ENCODE measurements at places on chromosomes 3 and 15.

GRCh38 chr3:73591286-73591800, 33.4 kb downstream of the PDZRN3 start:
- DNase-seq = no peak

GRCh38 chr15:45102226-45102625, 11.7 kb downstream of the DUOX2 start:
- no peak for DNase-seq

GRCh38 chr15:99999282-100000070, 266.2 kb upstream of the LYSMD4 start:
- DNase-seq = no peak

GRCh38 chr3:98553753-98554152, 22.0 kb downstream of the GPR15 start:
- DNase-seq = no peak

DNA sequence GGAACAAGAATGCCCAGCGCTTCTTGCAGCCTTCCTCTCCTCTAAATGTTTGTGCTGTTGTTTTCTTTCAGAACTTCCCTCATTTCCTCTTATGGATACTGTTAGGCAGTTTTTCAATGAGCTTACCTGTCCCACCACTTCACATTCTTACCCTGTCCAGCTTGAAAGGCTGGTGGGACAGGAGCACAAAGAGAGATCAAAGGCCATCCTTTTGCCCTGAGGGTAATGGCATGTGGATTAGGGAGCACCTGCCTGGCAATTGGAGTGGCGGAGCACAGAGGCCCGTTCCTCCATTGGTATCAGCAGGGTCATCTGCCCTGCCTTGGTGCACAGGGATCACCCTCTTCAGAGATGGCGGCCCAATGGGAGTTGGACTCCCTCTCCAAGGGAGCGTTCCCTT, 170.1 kb upstream of the UBE3A start:
- no peak for DNase-seq

DNA sequence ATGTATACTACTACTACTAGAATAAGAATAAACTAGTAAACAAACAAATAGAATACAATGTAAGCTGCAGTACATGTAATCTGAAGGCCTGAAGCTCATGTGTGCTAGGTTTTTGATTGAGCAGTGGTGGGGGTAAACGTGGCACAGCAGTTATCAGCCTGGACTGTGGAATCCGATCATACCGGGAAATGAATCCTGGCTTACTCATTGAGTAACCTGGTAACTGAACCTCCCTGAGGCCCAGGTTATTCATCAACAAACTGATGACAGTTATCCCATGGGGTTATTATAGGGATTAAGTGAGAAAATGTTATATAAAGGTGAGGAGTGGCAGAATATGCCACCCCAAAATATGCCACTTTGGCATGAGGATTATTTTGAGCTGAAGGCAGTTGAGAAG, 339.1 kb downstream of the FHIT start:
- DNase-seq = no peak

- DNase-seq = no peak
Measured at GRCh38 chr15:76105391-76105790, 45.6 kb downstream of the TMEM266 start.

GRCh38 chr3:186108106-186108940, 566 bp downstream of the ETV5 start:
- DNase-seq = peak; percentile 73

DNA sequence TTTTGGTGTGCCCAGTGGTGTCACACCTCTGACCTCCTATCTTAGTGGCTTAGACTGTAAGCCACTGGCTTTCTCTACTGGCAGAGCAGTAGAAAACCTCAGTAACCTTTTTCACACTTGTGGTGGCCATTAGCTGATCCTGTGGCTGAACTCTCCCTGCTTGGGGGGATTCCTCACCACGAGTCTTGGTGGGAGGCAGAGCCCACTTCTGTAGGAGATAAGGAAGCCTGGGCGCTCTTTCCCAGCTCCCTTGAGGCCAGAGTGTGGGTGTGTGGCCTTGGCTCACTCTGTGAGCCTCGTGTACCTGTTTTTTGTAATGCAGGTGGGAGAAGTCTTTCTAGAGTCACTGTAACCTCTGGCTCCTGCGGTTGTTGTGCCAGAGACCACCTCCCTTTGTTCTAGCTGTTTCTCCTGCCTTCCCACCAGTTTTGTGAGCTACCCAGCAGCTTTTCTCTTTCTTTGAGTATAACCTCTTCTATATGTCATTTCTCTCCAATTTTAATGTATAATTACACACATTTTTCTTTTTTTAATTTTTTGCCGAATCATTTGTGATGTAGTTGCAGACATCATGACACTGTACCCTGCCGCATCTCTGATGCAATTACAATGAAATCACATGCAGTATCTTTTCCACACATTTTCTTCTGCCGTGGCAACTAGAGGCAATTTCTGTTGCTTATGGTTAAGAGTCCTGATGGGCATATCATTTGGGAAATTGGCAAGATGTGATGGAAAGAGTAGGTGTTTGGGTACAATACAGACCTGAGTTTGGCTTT, 13.8 kb downstream of the XCR1 start:
- DNase-seq = no peak

- no peak for DNase-seq
Measured at GRCh38 chr3:181279239-181279565, 289.7 kb upstream of the DNAJC19 start.

DNA sequence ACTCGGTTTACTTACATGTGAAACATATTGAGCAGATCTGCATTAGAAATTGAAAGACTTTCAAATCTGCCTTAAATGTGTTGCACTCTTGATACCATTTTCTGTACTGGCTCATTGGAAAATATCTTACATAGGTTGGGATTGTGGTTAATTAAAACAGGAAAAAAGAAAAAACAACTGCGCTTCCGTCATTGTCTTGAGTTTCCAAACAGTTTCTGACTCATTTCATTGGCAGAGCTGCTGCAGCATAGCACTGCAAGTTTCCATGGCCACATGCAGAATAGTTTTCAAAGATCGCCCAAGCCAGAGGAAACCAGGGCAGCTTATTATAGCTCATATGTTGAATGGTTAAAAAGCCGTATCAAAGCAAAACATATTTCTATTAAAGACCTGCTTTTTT, 446.6 kb upstream of the BCHE start:
- DNase-seq = no peak

GRCh38 chr3:142987080-142987700, 14.2 kb upstream of the U2SURP start:
- DNase-seq = no peak

DNA sequence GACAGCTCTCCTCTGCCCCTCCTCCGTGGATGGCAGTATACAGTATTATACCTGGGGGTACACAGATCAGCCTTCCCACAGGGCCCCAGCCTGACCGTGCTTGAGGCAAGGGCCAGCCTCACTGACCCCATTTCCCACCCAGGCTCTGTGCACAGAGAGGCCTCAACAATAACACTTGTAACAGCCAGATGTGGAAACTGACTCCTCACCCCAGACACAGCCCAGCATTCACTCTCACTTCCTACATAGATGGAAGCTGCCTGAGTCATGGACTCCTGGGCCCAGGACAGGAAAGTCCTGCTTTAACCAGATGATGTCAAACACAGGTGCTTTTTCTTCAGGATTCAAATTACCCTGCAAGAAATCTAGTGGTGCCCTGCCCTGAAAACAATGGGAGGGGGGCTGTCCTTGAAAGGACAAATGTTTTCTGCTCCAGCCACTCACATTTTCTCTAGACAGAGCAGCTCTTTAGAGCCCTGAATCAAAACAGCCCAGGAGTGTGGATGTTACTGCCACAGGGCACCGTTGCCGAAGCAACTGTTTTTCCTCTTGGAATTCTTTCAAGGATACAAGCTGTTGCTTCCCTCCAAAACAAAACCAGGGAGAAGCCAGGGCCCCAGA, 16.4 kb downstream of the CCDC12 start:
- no peak for DNase-seq

DNA sequence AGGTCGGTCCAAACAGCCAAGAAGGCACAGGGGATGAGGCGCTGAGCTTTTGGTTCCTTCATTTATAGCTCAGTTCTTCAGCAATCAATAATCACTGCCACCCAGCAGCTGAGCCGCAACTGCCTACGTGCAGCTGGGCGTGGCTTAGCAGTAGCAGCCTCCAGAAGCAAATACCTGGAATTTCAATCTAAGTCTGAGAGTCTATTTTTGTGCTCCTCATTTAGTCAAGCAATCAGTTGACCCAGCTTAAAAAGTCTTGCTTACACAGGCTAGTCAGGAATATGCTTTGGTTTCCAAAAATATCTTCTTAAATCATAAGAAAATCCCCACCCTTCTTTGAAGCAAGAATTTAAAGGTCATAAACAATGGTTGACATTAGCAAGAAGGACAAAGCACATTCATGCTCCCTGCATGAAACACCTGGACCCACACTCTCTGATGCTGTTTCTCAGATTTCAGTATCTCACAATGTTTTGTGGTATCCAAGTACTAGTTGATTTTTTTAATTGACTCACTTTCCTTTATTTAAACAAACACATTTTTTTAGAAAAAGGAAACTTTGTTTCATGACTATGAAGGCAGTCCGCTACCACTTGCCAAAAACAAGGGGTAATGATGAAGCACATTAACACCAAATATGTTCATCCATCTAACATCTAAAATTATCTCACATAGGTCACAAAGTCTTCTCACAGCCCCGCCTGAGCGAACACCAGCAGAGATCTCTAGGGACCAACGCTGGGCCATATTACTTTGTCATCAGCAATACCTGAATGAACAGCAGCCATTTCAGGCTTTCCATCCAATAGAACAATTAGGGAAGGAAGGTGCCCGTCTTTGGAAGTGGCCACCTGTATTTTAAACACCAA, 106.1 kb downstream of the OXNAD1 start:
- no peak for DNase-seq

DNA sequence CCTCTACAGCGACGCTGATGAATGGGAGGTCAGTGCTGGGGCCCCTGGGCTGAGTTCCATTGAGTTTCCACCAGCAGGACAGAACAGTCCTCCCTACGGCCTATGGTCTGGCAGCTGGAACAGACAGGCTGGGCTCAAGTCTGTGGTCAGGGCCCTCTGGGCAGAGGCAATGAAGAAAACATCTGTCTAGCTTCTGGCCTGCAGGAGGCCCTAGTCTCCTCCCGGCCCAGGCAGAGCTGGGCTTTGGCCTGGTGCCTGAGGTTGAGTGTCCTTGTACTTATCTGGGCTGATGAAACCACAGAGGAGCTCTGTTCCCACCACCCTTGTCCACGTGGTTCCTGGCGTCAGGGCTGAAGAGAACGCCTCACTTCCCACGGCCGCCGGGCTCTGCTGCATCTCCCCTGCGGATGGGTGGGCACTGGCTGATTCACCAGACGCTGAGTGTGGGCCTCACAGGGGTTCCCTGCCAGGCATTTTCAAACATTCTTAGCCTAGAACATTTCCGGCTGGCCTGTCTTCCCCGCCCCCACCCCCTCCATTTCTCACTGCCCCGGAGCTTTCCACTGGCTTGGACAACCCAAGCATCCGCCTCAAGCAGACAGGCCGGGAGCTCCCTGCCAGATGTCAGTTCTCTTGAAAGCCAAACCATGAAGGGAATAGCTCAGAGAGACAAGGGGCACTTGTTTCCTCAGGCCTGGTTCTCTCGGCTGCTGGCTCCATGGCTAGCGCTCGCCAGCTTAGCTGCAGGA, 20.3 kb downstream of the PPCDC start:
- DNase-seq = peak; percentile 99

- no peak for DNase-seq
Measured at GRCh38 chr15:90054618-90055097, 47.6 kb downstream of the IDH2 start.

DNA sequence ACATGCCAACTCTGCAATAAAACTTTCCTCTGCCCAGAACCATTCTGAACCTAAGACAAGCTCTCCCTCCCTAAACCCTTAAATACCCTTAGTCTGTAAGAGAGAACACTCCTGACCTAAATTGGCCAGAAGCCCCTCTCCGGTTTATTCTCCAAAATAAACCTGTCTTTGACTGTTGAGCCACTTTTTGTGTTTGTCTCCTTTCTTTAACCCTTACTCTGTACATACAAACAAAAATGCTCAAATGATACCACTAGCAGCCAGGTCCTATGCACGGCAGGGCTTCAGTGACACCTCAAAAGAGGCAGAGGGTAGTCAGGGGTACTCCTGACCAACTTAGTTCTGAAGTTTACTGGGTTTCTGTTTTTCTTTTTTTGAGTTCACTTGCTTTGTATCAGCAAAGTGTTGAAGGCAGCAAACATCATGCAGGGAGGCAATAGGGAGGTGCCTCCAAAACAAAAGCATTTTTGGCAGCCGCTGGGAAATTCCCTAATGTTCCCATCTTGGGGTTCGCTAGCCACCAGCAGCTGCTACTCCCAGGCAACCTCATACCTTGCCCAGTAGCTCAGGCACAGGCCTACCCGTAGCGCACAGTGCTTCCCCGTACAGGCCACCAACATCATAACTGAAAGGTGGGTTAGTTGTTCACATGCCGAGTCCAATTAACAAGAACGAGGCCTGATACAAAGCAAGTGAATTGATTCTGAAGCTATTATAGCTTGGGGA, 62.9 kb upstream of the GCNT3 start:
- DNase-seq = no peak

- no peak for DNase-seq
Measured at GRCh38 chr3:42815826-42816225, 6.6 kb downstream of the ACKR2 start.

GRCh38 chr15:90031231-90031791, 30.2 kb downstream of the ZNF710 start:
- no peak for DNase-seq

DNA sequence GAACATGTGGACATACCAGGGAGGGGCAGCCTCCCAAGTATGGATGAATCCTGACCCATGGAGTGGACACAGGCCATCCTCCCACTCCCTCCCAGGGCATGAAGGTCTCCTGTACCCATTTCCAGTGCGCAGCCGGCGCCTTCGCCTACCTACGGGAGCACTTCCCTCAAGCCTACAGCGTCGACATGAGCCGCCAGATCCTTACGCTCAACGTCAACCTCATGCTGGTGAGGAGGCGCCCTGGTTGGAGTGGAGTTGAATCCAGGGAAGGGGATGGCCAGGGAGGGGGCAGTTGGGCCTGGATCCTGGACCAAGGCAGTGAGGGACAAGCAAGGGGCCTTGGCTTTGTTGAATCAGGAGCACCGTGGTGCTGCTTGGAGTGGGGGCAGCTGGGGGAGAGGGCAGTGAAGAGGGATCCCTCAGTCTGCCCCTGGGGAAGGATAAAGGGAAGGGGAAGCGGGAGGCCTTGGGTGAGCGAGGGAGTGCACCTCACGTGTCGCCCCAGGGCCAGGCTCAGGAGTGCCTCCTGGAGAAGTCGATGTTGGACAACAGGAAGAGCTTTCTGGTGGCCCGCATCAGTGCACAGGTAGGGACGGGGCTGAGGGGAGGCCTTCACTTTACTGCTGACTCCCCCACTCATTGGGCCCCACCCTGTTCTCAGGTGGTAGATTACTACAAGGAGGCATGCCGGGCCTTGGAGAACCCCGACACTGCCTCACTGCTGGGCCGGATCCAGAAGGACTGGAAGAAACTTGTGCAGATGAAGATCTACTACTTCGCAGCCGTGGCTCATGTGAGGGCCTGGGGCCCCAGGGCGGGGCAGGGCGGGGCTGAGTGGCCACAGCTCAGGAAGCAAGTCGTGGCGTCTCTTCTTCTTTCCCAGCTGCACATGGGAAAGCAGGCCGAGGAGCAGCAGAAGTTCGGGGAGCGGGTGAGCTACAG, 25.3 kb downstream of the PTPN23 start:
- DNase-seq = no peak

GRCh38 chr3:146271180-146271579, 20.3 kb upstream of the PLSCR4 start:
- no peak for DNase-seq

GRCh38 chr3:655824-656223, 437.0 kb upstream of the CNTN6 start:
- no peak for DNase-seq

- no peak for DNase-seq
Measured at GRCh38 chr3:76942101-76942500, 97.8 kb upstream of the ROBO2 start.
